Activated CD4-positive, CD25-positive, alpha-beta regulatory T cell treated with anti-CD3 and anti-CD28 coated beads, Interleukin-2, amount 50 U/mL, for 24 hours (primary cell): ENCODE measurements at places on chromosomes 12 and 14.
A peak's percentile ranks its signal among the peaks of the same experiment; 100 is the strongest.

DNA sequence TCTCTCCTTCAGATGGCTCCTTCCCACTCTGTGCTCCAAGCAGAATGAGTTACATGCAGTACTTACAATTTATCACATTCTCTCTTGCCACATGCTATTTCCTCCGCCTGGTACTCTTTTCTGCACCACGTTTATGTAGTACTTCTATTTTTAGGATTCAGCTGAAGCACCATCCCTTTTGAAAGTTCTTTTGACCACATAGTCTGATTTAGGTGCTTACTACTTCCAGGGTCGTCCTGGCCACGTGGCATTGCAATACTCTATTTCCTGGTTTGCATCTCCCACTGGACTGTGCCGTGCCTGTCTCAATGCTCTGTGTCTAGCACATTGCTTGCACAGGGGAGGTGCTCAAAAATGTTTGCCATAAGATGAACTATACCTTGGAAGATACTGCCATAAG is 16.3 kb upstream of the TBC1D30 start:
- ATAC-seq = no peak

DNA sequence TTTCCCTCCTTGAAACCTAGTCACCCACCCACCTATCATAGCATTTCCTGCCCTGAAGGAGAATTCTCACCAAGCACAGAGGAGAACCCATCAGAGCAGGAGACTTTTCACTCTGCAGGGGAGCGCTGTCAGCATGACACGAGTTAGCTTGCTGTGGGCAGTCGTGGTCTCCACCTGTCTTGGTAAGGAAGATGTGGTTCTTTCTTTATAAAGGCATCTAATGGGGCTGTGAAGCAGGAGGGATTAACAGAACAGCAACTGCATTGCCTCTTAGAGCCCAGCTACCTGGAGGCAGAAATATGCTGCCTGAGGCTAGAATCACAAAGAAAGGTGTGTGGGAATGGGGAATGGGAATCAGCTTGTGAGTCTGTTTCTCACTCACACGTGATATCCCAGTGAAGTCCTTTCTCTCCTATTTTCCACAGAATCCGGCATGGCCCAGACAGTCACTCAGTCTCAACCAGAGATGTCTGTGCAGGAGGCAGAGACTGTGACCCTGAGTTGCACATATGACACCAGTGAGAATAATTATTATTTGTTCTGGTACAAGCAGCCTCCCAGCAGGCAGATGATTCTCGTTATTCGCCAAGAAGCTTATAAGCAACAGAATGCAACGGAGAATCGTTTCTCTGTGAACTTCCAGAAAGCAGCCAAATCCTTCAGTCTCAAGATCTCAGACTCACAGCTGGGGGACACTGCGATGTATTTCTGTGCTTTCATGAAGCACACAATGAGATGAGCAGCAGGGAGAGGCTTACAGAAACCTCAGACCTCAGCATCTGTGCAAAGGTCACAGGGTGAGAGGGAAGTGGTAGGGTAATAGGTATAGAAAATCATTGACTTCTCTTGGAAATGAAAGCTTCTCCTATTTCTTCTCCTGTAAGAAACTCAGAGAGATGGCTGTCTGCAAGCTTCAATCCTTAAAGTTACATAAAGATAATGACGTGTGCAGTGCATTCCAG is 316.9 kb downstream of the DAD1 start:
- ATAC-seq = no peak

DNA sequence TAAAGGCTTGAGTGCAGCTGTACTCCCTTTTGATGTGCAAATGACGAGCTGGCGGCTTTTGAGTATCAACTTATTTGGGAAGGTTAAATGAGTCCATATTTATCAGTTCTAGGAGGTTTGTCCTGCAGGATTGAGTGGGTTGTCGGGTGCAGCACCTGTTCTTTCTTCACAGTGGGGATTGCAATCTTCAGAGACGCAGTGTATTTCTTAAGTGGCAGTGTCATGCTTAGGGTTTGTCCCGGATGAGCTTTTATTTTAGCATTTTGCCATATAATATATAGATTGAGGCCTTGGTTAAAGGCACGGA is 1.2 kb downstream of the FUT8 start:
- no peak for ATAC-seq

DNA sequence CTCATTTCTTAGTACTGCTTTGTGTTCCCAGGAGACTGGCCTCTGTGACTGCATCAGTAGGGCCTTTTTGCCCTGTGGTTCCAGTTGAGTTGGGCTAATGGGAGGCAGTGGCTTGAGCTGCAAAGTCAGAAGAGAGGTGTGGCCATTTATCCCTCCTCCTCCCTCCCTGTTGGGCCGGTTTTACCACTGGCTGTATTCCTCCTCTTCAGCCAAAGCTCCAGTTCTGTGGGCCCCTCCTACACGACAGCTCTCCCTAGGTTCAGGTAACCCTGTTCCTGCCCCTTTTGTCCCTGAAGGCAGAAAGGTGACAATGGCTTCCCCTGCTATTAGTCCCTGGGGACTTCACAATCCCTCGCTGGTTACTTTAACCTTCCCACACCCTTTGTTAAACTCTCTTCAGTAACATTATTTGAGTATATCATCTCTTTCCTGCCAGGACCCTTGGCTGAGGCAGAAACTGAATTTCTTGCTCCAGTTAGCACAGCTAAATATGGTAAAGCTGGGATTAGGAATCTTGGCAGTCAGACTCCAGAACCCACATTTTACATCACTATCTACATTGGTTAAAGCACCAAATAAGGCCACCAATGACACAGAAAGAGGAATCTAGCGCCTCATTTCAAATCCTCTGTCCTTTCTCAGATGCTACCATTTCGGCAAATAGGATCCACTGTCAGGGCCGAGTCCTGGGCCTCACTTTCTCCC is 121.9 kb upstream of the SLC35F4 start:
- ATAC-seq = no peak

- peak; percentile 46 for ATAC-seq
Measured at GRCh38 chr14:105411017-105411941, 8.3 kb upstream of the MTA1 start.

- no peak for ATAC-seq
Measured at GRCh38 chr12:106195621-106196027, 52.2 kb downstream of the CKAP4 start.

DNA sequence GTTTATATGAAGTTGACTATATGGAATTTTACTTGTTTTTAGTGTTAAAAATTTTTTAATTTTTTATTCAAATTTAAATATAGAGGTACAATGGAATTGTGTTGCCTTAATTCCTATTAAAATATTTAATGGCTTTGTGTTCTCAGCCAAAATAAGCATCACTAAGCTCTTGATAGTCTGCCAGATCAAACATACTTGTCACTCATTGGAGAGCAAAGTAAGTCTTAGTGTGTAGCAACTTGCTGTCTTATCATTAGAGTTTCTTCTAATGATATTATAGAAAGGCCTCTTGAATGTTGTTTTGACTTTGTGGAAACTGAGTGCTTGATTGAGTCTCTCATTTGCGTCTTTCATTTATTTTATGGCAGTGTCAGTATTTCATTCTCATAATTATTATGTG is 10.7 kb downstream of the SFSWAP start:
- no peak for ATAC-seq

DNA sequence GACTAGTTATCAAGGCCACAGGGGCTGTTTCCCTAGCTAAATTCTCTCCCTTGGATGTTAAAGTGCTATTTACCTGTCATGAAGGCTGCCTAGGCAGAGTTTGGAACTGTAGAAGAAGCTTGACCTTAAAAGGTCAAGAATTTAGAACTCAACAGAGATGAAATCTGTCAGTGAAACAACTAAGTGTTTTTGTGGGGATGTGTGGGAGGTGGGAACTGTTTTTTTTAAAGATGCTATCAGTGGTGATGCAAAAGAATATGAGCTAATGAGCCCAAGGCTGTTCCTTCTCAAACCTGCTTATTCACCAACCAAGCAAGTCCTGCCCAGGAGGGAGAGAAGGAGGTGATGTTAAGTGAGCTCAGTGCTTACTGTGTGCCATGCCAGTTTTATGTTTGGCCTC is 40.8 kb upstream of the POC1B start:
- ATAC-seq = peak; percentile 25

GRCh38 chr12:42742716-42743115 is 153.2 kb upstream of the PRICKLE1 start:
- ATAC-seq = no peak

- no peak for ATAC-seq
Measured at GRCh38 chr14:89128311-89129026, 288.6 kb downstream of the FOXN3 start.

- ATAC-seq = peak; percentile 17
Measured at GRCh38 chr12:26122681-26123481, 2.0 kb downstream of the BHLHE41 start.

DNA sequence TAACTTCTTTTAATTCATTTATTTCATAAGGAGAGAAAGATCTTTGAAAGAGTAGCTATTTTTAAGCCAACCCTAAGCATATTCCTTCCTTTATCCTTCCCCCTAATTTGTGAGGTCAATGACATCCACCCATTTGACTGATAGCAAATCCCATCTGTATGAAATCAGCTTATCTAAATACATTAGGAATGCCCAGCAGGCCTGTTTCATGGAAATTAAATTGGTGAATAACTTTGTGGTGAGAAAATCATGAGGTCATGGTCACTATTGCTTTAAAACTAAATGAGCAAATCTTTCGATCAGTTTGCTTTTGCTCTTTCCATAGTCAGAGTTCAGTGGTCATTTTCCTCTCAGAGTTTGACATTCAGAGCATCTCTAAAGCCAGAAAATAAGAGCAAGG is 256.6 kb downstream of the CPNE8 start:
- ATAC-seq = no peak

DNA sequence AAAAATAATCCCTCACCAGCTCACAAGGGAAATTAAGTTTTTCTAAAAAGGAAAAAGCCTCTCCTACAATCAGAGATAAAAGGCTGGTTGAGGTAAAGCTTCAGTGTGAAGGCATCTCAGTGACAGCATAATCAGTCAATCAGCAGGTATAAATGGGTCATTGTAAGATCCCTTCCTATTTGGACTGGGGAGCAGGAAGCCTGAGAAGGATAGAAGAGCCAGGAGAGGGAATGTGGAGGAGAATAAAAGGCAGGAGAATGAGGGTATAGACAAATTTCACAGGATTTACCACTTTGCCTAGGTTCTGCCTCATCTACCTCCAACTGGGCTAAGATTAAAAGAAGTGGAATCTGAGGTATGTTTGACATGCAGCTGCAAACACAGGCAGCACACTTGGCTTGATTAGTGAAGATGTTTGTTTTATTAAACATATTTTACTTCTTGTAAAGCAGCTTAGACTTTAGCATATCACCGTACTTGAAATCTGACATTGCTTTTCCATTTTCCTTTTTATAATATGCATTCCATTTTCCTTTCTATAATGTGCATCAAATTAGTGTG is 479.1 kb upstream of the USP15 start:
- no peak for ATAC-seq

GRCh38 chr12:21962821-21963220 is 21.6 kb upstream of the ABCC9 start:
- no peak for ATAC-seq

DNA sequence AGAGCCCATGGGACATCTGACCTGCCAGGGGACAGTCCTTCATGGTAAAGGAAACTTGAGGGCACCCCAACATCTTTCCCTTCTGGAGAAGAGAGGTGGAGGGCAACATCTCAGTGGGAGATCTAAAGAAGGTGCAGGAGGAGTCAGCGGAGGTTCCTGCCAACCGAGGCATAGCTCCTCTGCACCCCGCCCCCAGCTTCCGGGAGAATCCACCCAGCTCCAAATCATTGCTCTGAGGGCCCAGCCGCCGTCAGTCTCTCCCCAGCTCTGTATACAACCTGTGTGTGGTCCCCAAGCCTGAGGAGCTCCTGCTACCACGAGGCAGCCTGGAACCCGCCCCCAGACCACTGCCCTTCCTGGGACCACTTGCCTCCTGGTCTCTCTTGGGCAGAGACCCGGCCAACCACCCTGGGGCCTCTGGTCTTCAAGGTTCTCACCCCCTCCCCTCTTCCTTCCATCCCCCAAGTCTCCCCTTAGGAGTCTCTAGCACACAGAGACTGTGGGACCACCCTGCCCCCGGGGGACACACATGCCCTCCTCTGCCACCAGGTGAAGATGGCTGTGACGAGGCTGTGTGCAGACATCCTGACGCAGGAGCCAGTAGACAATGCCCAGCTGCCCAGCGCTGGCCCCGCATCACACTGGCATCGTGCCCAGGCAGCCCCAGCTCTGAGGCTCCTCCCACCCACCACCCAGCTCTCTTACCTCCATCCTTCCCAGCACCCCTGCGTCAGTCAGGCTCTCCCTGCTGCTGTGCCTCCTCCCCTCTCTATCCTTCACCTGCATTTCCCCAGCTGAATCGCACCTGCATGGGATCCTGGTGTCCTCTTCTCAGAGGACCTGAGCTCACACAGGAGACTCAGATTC is 13.0 kb upstream of the NUDT14 start:
- ATAC-seq = peak; percentile 15

DNA sequence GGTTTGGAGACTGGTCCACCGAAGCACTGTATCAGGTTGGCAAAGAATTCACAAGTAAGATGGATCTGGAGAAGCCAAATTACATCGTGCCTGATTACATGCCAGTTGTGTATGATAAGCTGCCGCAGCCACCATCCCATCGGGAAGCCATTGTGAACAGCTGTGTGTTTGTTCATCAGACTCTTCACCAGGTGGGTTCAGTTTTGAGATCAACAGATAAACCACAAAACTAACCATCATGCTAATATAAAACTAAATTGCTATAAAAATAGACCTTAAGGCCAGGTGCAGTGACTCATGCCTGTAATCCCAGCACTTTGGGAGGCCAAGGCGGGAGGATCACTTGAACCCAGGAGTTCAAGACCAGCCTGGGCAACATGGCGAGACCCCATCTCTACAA is 58.9 kb downstream of the HSP90AA1 start:
- ATAC-seq = no peak

DNA sequence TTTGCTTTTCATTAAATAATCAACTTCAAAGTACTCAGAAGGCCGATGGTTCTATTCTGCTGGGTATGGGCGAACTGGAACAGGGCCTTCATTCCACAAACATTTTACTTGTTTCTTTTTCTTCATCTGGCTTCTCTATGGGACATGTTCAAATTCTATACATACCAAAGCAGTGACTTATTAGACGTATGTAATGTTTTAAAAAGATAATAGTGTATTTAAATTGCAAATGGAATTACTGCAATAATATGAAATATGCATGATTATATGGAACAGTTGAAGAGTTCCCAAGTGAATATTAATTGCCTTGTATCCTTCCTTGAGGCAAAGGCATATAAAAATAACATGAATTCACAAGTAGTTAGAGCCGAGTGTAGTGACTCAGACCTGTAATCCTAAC is 75.5 kb downstream of the FAR2 start:
- ATAC-seq = no peak

DNA sequence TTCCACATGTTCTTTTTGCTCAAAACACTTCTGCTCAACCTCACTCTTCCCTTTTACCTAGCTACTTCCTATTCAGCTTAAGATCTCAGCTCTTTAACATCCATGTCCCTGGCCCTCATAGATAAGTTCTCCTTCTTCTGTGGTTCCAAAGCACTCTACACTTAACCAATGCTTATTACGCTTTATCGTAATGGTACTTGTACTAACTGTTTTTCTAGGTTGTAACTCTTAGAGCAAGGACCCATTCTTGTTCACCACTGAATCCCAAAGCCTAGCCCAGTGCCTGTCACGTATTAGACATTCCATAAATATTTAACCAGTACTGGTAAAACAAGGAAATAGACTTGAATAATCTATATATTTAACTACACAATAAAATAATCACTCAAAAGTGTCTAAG is 5.3 kb downstream of the SLC41A2 start:
- ATAC-seq = no peak
